ENCODE measurements at places on chromosomes 7 and 10.

DNA sequence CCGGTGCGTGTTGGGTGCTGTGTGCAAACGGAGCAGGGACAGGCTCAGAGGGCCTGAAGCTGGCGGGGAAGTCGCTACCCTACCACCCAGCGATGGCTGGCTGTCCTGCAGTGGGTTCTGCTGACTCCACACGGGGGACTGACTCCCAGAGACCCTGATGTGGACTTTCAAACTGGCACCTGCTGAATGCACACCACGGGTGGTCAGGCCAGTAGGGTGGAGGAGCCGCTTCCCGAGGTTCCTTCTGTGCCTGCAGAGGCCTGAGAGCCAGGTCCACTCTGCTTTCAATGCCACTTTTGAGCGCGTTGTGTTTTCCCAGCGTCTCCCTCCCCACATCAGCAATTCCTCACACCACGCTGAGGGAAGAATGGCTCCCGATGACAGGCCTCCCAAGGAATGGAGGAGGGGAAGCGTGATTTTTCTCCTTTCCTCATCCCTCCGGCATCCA lies 135.3 kb downstream of the ADARB2 start:
- DNase-seq: no peak

GRCh38 chr10:126525326-126525725 lies 137.0 kb upstream of the ADAM12 start:
- DNase-seq: no peak

GRCh38 chr10:131996466-131997365 lies 15.0 kb upstream of the BNIP3 start:
- no peak for DNase-seq

DNA sequence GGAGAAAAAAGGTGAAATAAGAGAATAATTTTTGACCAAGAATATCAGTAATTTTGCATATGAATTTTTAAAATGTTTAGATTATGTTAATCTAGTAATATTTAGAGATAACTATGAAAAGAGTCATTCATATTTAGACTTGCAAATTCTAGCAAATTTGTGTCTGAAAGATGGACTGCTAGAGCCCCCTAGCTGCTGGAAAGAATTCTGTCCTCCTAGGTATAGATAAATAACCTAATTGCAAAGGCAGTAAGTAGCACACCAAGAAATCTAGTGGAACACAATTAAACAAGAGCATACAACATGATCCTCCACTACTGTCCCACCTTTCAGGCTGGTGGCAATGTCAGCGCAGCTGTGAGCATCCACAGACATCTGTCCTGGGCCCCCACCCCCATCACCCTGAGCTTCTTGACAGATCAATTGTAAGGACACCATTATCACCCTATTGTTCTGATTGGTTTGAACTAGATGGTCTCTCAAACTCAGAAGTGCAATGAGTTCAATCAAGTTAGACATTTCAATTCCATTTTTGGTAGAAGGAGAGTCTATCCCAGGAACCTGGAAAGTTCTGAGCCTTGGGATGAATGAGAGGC lies 15.0 kb upstream of the GFRA1 start:
- DNase-seq: no peak

DNA sequence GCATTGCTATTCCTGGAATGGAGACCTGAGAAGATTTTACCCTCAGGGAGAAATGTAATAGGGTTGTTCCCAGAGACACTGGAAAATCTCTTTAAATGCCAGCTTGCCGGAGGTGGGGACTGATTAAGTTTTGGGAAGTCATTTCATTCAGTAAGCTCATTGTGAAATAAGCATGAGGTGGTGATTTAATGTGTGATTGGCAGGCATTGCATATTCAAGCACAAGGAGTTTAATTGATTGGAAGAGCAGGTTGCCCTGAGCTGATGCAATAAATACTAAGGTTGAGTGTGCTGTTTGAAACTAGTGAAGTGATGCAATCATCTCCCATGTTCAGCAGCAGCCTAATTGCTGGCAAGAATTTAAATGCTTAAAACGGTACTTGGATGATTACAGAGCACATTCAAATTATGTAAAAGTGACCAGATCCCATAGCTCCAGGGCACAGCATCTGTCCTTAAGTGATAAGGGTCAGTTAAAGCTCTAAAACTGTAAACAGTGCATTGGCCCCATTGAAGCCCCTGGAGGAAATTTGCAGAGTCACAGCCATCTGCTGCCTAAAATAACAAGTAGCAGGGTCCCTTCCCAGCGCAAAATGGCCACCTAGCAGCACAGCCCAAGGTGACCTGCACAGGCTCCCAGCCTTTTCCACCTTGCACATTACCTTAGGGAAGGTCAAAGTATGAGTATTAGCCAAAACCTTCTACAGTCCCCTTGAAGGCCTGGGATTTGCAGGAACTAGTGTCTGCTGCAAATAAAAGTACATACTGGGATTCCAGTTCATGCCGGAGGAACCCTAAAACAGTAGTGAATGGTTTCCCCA lies 92.1 kb downstream of the CCDC71L start:
- no peak for DNase-seq
